Naive thymus-derived CD8-positive, alpha-beta T cell (primary cell): ENCODE measurements at places on chromosomes 7 and 10. TPM values are rescaled to one million over a fixed set of nuclear protein-coding genes. Genes with fewer than 3 reads are reported as not detected.

DNA sequence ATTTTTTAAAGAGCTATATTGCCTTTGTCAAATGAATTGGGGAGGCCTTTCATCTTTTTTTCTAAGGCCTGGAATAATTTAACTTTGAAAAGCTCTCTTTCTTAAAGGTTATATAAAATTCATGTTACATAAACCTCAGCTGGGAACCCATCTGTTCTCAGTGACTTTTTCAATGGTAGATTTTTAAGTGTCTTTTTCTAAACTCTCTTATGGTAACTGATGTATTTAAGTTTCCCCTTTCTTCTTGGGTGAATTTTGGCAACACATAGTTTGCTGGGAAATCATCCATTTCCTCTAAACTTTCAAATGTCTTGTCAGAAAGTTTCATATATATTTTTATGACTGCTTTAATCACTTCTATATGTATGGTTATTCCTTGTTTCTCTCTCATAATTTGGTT lies 362.2 kb upstream of the KLF6 start:
- no peaks in the 10 kb centered on the region for H3K27me3 ChIP-seq
- peaks cover 2% of the 10 kb centered on the region for H3K36me3 ChIP-seq
- no peak for DNase-seq
- H3K27ac ChIP-seq, result no peak overlapping the region
- H3K4me1 ChIP-seq, result no peaks in the 10 kb centered on the region
- no peak overlapping the region for H3K4me3 ChIP-seq

CHST3 gene
- total RNA-seq, result not detected

GRCh38 chr10:129344731-129345355 lies 122.2 kb upstream of the MGMT start:
- no peak for DNase-seq
- no peaks in the 10 kb centered on the region for H3K36me3 ChIP-seq
- H3K27me3 ChIP-seq, result no peaks in the 10 kb centered on the region
- no peaks in the 10 kb centered on the region for H3K4me1 ChIP-seq
- H3K27ac ChIP-seq, result no peak overlapping the region

THNSL1 gene
- 8.1 TPM for total RNA-seq

DNA sequence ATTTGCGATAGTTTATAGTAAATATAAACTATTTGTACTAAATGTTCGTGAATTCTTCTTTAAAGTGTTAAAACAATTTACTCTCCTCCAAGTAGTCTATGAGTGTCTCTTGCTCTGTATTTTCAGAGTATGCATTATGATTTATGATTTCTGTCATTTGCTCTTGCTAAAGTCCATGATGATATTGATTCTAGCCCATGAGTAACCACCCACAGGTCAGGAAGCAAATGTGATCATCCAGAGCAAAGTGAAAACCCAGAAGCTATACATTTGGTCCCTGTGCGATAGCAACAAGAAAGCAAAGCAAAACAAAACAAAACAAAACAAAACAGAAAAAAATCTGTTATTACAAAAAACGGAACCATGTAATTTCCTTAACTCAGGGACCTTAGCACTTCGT lies 225.9 kb downstream of the HDAC9 start:
- no peaks in the 10 kb centered on the region for H3K36me3 ChIP-seq
- DNase-seq, result no peak
- no peak overlapping the region for H3K27ac ChIP-seq
- no peaks in the 10 kb centered on the region for H3K27me3 ChIP-seq

PIK3CG gene
- 32.9 TPM for total RNA-seq

DNA sequence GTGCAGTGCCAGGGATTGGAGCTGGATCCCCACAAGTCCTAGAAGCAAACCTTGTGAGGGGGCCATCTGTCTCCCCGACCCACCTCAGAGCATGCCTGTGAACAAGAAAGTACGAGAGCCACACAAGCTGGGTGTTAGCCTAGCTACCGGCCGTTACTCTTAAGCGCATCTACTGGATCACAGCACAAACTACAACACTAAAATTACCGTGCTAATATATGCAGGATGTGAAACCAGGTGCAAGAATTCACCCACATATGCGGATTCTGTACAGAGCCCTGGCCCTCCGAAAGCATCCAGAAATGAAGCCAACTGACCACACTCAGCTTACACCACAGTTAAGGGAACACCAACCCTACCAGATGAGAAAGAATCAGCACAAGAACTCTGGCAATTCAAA lies 16.0 kb upstream of the PRSS1 start:
- H3K4me1 ChIP-seq, result no peaks in the 10 kb centered on the region
- H3K4me3 ChIP-seq, result no peak overlapping the region
- no peaks in the 10 kb centered on the region for H3K36me3 ChIP-seq
- H3K27me3 ChIP-seq, result no peaks in the 10 kb centered on the region

- H3K36me3 ChIP-seq, result no peaks in the 10 kb centered on the region
- no peak overlapping the region for H3K4me3 ChIP-seq
Observed at GRCh38 chr10:76251841-76252671, 820.6 kb downstream of the LRMDA start.

DNA sequence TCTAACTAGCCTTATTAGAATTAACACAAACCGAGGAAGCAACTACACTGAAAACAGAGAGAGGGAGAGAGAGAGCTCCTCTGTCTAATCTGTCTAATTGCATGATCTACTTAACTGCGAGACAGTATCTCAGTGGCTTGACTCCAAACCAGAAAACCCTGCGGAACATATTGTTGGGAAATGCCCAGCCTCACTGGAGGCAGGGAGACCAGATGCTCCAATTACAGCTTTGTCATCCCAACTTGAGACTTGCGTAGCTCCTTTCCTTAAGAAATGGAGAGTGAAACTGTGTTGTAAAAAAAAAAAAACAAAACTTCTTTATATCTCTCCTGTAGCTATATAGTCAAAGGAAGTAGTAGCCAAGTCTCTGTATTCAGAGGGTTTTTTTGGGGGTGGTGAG lies 52.0 kb upstream of the ZNRF2 start:
- H3K27ac ChIP-seq, result no peak overlapping the region
- H3K27me3 ChIP-seq, result no peaks in the 10 kb centered on the region
- no peak for DNase-seq
- H3K36me3 ChIP-seq, result no peaks in the 10 kb centered on the region
- no peak overlapping the region for H3K4me3 ChIP-seq
- H3K4me1 ChIP-seq, result no peaks in the 10 kb centered on the region
